ENCODE measurements at places on chromosomes 6 and 20.

DNA sequence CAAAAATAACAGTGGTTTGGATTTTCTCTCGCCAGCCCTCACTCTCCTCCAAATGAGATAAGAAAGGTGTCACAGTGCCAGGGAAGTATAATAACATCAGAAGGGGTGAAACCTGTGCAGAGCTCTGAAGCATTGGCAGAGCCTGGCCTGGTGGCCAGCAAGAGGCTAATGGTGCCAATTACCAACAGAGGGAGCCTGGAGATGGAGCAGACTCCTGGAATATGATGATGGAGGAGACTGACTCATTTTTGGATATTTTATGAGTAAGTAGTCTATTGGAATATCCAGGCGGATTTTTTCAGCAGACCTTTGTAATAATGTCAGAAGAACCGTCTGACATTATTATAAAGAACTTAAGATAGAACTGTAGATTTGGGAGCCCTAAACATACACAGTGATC, 442.6 kb upstream of the MARCKS start:
- DNase-seq: no peak

DNA sequence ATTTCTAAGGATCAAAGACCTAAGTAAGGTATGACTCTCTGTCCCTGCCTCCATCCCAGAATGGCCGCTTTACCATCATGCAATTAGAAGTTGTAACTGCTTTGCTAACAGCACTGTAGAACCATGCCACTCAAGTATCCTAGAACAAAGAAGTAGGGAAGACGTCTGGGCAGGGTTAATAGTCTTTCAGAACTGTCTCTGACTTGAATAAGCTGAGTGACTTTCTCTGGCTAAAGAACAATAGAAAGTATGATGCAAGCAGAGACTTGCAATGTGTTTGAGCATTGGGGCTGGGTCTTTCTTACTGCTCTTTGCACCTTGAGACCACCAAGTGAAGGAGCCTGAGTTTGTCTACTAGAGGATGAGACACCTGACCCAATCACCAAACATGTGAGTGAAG, 279.6 kb upstream of the JAG1 start:
- DNase-seq: no peak

DNA sequence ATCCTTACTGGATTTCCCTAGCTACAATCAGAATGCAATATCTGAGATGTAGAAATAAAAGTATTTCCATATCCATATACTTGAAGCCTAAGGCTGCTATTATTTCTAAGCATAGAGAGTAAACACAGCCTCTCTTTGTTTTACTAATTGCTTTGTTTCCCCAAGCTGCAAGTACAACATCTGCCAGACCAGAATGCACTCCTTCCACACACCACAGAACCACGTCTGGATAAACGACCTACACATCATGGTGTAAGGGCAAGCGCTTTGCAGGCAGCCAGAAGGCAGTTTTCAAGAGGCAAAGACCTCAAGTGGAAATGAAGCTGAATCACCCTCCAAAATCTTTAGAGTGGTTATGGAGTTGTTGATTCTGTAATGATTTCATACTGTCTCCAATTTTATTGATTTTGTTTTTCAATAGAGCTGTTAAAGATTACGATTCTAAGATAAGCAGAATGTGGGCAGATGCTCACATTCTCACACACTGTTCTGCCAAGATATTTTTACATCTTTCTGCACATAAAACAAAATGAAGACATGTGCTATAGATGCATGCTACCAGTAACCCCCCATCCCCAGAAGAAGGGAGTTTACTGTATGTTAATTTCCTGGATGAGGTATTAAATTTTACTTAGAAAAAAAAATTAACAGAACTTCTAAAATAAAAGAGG, 88.8 kb downstream of the THEMIS start:
- no peak for DNase-seq

DNA sequence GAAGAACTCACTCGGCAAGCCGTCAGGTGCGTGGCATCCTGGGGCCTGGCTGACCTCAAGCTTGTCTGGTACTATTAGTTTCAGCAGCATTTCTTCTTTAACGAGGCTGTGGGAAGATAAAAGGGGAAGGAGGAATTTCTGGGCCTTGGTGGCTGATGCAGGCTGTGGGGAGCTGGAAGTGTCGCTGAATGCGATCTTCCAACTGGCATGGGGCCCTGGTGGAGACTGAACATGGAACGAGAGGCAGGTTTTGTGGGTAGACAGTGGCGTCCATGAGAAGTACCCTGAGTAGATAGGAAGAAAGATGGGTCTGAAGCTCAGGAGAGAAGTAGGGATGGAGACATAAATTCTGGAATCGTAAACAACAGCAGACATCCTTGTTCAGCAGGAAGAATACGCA, 23.9 kb downstream of the ERMARD start:
- DNase-seq: no peak

GRCh38 chr20:31406115-31406514, at the start of gene DEFB121:
TSS of gene DEFB121 (minus strand) at chr20:31406215. CDS start at chr20:31406152, 63 bp downstream.
- no peak for DNase-seq

DNA sequence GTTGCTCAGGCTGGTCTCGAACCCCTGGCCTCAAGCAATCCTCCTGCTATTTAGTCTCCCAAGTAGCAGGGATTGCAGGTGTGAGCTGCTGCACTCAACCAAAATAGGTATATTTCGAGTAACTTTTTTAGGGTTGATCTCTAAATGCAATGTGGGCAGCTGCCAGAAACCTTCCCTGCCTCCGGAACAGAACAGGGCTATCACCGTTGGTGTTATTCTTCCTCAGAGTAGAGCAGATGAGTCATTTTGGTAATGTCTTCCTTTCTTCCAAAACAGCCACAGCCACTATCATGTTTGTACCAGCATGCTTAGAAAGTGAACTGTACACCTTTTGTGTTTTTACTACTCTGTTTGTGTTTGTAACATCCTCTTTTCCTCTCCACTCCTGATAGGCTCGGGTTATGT, 44.1 kb downstream of the SNX9 start:
- no peak for DNase-seq

- no peak for DNase-seq
Observed at GRCh38 chr6:3490625-3490980, 33.8 kb upstream of the SLC22A23 start.

DNA sequence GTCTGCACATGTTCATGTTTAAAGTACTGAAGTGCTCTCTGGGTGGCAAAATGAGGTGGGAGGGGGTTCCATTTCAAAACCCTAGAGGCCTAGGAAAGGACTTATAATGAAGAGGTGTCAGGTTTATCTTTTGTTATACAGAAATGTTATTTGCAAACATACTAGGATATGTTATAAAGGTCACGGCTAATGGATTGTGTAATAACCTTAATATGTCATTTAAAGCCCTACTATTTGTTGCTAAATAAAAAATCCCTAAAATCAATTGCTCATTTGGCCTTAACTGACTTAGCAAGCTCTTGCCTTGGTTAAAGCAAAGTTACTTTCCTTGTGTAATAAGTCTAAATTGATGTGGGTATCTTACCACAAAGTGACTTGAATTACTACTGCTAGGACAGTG, 8.8 kb downstream of the NKX2-4 start:
- no peak for DNase-seq

DNA sequence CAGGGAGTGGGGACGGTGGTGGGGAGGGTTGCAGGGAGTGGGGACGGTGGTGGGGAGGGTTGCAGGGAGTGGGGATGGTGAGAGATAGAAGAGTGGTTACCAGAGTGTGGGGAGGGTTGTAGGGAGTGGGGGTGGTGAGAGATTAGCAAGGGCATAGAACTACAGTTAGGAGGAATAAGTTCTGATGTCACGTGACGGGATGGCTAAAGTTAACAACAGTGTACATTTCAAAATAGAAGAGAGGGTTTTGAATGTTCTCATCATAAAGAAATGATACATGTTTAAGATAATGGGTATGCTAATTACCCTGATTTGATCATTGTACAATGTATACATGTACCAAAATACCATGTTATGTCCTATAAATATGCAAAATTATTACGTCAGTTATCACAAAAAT, 57.6 kb upstream of the FRMD1 start:
- no peak for DNase-seq
